ENCODE measurements at places on chromosomes 1 and 21.

GRCh38 chr1:24735509-24736375 lies 9.5 kb upstream of the CLIC4 start:
- DNase-seq: no peak

- no peak for DNase-seq
Observed at GRCh38 chr1:59098655-59099054, 198.2 kb upstream of the FGGY start.

GRCh38 chr1:177632923-177633615 lies 336.8 kb downstream of the SEC16B start:
- no peak for DNase-seq

DNA sequence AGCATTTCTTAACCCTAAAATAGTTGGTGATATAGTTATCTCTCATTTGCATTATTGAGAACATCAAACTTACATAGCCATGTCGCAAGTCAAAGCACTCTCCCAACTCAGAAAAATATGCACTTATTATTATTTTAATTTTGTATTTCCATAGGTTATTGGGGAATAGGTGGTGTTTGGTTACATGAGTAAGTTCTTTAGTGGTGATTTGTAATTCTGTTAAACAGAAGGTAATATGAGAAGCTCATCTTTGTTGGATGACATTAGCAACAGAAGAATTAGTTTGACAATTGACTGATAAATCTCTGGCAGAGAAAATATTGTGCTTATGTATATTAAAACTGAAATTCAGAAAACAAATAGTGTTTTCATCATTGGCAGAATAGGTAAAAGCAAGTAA lies 154.8 kb downstream of the NFIA start:
- DNase-seq: no peak

DNA sequence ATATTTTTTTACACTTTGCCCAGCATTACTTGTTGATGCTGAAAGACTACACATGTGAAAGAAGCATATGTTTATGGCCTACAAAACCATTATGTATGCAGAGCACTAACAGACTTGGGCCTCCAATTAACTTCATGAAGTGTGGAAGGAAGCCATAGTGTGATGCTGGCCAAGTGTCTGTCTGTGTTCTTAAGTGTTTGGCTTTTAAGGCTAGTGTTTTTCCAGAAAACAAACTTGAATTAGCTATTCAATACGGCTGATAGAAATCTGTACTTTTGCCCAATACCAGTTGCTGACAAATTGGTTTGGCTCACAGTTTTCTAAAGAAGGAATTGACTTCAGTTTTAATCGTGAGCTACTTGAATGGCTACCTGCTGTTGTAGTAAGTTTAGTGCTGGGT lies 136.1 kb downstream of the ADGRL2 start:
- no peak for DNase-seq

DNA sequence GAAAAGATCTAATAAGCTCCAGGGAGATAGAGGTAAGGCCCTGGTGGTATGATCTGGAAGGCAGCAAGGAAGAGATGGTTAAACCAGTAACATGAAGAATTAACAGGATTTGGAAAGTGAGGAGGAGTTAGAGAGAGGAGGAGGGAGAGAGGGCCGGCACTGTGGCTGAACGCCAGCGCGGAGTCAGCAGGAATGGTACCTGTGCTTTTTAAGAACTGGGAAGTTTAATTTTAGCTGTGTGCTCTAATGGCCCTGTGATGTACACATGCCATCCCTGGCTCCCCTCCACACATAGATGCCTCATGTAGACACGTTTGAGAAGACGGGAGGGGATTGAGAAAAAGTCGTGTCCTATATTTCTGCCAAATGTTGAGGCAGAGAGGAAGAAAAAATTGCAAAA lies 13.8 kb upstream of the AVPR1B start:
- DNase-seq: no peak

DNA sequence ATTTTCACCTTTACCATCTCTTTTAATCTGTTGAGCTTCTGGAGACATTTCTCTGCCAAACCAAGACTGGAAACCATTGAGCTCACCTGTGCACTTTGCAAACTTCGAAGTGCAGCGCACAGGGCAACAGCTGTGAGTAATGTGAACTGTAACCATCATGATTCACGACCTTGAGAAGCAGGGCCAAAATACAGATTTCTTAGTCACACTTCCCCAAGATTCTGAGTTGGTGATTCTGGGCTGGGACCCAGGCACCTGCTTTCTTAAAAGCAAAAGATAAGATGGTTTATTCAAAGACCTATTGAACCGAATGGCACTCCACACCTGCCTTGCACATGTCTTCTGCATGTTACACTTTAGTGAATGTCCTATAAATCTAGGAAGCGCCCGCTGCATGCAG lies 10.2 kb downstream of the AGTRAP start:
- no peak for DNase-seq

Measured in activated CD4-positive, alpha-beta T cell treated with anti-CD3 and anti-CD28 coated beads, Interleukin-2, amount 50 U/mL, for 24 hours (primary cell).